SK-MEL-5 (cell line): ENCODE measurements at places on chromosomes 7 and 10.

DNA sequence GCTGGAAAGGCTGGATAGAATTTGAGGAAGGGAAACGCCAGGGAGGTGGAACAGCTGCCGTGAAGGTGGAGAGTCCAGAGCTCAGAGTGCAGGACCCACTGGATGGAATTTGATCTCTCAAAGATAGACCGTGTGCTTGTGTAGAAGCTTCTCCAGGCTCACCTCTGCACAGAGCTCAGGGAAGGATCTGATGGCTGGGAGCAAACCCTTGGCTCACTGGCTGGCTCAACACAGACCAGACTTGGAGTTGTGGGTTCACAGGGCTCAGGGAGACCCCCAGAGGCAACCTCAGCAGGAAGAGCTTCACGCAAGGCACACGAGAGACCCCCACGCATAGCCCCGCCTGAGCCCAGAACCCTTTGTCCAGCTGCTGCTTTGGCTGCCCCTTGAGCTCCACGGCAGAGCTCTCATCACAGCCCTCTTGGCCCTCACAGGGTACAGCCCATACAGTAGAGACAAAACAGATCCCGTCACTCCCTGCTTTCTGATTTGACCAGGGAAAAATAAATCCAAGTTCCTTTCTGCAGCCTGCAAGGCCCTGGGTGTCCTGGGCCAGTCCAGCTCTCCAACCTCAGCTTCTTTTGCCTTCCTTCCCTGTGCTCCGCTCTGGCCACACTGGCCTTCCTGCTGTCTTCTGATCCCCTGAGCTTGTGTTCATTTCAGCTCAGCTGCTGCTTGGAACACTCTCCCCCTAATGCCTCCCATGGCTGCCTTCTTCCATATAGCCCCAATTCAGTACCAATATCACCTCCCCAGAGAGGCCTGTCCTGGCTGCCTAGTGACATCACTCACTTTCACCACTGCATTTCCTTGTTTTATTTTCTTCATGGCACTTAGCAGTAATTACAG is 26.3 kb downstream of the GHRHR start:
- DNase-seq = no peak

DNA sequence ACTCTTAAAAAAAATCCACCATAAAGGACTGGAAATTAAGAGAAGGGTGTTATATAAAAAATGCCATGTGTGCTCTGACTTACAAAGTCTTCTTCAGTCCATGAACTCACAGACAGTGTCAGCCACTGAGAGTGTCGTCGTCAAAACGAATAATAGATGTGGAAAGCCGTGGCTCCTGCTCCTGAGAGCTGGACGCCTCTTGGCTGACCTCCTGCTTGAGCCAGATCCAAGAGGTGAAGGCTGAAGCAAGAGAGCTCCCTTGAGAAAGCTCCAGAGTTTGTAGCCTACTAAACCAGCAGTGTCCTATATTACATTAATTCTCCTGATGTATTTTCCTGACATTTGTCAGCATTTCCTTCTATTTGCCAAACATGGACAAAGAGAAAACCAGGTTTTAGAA is 234.3 kb upstream of the C7orf33 start:
- no peak for DNase-seq

DNA sequence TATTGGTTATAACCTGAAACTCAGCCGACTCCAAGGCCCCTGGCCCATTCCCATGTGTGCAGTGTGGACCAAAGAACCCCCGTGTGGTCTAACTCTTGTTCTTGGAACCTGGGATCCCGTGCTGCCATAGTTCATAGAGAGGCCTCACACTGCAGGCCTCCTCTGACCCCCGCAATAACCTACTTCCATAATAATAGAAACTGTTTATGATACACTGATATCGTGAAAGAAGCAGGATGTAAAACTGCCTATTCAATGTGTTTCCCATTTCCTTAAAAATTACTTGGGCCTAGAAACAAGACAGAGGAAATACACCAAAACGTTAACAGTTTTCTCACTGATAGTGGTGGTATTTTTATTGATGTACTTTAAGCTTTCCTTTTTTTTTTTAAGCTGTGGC is 109.2 kb upstream of the KDM7A start:
- no peak for DNase-seq

GRCh38 chr10:76009531-76009930 is 578.1 kb downstream of the LRMDA start:
- no peak for DNase-seq

GRCh38 chr7:36300696-36301350 is 88.8 kb upstream of the ANLN start:
- DNase-seq = no peak
